ENCODE measurements at places on chromosomes 2 and 18.
A peak's percentile ranks its signal among the peaks of the same experiment; 100 is the strongest.

DNA sequence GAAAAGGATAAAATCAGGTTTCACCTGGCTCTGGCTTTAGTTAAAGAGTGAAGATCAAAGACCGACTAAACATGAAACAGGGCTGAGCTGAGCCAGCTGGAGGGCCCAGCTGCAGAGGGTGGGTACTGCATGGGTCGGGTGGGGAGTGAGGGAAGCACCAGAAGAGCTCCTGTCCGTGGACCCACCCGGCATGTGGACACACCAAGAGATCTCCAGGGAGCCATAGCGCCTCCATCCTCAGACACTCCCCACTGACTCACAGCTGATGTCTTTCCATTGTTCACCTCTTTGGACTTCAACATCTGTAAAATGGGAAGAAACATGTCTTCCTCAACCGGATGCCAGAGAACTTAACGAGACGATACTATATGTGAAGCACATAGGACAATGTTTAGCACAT lies 178.3 kb upstream of the KLHL29 start:
- no peak for DNase-seq

DNA sequence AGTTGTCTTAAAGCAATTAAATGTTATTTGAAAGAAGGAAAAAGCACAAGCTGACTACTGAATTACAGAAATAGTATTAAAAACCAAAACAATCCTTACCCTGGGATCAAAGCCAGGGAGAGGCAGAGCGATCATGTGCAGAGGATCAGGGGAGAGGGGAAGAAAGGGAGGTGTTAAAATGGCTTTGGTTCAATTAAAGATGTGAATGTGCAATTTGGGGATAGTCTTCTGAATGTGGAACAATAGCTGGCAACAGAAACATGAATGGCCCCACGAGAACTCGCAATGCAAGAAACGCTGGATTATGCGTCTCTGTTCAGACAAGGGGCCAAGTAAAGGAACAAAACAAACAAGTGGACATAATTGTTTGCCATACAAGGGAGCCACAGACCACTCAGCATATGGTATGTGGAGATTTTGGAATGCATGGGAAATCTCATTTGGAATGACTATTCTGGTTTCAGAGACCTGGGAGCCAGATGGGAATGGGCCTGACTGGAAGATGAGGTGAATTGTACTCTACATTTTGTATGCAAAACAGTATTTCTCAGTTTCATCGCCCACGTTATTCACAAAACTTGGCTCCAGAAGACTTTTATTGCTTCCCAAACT lies 155.4 kb downstream of the SLC4A3 start:
- DNase-seq = no peak

DNA sequence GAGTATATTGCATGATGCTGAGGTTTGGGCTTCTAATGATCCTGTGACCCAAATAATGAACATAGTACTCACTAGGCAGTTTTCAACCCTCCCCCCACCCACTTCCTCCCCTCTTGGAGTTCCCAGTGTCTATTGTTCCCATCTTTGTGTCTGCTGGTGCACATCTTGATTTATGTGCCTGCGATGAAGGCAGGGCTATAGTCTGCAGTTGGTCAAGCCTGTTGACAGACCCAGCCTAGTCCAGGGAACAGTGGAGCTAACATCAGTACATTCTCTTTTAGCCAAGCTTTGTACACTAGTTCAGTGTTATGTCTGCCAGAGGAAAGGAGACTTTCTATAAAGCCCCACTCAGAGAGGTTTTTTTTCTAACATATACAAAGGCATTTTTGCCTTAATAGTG lies 287.6 kb downstream of the CPS1 start:
- DNase-seq = no peak

- DNase-seq = no peak
These were observed 172.3 kb downstream of the PRKCE start for GRCh38 chr2:45823723-45824206.

DNA sequence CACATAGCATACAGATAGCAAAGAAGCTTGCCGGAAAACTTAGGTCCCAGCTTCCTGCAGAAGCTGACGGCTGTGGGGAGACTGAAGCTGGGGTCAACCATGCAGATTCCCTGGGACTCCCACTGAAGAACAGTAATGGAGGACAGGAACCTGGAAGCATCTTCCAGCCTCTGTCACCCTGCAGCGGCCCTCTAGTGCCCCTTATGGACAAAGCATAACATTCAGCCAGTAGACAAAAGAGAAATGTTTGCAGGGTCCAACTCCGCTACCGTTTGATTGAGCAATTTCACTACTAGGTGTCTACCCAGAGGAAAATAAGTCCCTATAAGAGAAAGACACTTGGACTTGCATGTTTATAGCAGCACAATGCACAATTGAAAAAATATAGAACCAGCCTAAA lies 460.6 kb downstream of the CNTNAP5 start:
- no peak for DNase-seq

DNA sequence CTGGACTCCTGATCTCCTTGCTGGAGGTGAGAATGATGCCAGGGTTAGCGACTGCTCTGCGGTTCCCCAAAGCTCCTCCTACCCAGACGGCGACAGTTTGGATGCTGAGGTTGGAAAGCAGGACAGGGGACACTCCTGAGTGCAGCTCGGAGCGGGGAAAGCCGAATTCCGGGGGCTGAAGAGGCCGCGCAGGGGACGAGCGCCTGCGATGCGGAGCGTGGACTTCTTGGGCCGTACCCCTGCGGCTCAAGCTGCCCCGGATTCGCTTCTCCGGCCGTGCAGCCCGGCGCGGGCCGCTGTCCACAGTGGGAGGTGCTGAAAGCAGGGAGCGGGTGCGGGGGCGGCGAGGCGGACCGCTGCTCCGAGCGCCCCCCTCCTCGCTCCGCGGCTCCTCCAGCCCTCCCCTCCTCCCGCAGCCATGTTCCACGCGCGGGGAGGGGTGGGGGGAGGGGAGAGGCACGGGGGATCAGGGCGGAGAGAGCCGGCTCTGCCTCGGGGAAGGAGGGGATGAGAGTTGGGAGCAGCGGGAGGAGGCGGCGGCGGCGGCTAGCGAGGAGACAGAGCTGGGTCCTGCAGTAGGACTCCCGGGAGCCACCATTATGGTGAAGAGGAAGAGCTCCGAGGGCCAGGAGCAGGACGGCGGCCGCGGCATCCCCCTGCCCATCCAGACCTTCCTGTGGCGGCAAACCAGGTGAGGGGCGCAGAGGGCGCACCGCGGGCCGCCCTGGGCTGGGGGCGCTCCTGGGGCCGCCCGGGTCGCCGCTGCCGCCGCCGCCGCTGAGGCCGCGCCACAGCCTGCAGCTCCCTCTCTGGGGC lies at the start of gene UNC80:
UNC80 (plus strand) TSS at position 359 of the 816 bp plus-strand sequence; CDS start at position 600, 241 bp downstream.
- DNase-seq = peak; percentile 45

DNA sequence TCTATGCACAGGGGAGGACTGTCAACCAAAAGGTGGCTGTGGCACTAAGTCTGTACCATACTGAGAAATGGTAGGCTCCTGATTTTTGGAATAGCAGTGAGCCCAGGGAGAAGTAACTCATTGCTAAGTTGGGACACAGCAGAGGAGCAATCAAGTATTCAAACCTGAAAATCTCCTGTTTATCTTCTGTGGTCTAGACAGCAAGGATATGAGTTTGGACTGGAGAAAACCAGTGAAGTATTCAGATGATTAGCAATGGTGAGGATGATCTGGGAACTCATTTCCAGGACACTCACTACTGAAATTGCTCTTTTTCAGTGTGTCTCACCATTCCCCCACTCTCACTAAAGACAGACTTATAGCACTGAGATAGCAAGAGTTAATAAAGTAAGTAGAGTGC lies 112.0 kb downstream of the GULP1 start:
- DNase-seq = no peak

GRCh38 chr2:241877989-241878970 lies 8.8 kb downstream of the RTP5 start:
- DNase-seq = peak; percentile 65

GRCh38 chr2:52260904-52261303 lies 1229.0 kb upstream of the NRXN1 start:
- DNase-seq = no peak

DNA sequence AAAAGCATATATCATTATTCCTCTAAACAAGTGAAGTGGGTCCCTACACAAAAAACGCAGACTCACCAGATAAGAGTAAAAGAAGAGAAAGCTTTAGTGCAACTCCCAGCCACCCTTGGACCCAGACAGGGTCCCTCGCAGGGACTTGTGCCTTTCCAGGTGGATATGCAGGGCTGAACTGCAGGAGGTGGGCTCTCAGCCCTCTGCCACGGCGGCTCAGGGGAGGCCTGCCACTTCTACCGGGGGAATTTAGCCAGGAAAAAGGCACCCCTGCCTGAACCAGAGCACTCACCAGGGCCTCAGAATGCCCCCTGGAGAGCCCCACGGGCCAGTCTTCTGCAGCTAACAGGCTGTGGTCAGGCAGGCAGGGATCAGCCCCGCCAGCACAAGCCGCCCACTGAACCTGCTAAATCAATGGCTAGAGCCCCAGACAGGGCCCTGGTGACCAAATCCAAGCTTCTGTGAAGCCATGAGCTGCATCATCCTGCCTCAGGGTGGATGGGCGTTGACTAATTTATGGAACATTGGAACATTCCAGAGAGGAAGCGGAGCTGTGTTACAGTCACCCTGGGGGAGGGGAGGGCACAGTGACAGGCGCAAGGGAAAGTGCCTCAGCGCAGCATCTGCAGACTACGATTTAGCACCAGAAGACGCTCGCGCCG lies 209.3 kb downstream of the EIPR1 start:
- no peak for DNase-seq

GRCh38 chr2:64852771-64853241 lies 136.4 kb upstream of the SLC1A4 start:
- peak; percentile 89 for DNase-seq

DNA sequence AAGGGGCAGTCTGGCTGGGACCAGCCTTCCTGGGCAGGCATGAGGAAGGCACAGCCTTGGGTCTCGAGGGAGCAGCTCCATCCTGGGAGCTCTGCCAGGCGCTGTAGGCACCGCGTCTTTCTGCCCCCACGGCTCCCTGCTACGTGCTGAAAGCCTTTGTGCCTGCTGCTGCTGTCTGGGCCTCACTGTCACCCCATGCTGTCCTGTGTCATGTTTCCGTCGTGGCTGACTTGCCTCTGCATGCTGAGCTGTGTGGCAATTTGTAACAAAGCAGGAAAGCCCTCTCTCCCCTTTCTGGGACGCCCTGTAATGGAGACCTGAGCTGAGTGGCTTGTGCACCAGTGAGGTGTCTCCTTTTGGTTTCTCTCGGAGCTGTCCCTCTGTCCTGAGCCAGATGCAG lies 152.5 kb downstream of the TSN start:
- no peak for DNase-seq

DNA sequence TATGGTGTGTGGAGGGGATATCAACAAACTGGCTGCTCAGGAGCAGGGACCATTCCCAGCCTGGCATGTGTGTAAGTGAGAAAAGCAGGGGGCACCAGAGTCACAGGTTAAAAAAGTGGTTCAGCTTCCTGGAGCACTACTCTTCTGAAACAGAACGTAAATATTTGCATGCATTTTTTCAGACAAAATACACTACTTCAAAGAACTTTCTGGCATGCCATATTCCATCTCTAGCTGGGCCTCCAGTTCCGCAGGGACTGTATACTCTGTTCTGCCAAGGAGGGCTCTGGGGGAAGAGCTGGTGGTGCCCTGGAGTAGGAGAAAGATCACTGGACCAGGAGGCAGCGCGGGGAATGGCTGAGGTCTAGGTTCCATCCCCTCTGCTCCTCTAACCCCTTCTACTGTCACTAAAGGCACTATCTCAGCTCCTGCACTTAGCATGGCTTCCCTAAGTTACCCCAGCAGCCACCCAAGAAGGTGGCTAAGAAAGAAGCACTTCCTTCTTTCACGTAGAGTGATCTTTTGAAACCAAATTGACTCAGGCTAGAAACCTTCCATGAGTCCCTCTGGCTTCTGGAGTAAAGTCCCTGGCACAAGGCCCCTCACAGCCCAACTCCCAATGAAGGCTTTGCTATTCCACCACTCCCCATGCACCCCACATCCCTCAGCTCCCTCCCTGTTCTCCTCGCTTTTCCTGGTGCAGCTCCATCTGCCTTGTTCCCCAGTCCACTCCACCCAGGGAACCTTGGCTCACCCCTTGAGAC lies 57.6 kb upstream of the CABLES1 start:
- peak; percentile 62 for DNase-seq

DNA sequence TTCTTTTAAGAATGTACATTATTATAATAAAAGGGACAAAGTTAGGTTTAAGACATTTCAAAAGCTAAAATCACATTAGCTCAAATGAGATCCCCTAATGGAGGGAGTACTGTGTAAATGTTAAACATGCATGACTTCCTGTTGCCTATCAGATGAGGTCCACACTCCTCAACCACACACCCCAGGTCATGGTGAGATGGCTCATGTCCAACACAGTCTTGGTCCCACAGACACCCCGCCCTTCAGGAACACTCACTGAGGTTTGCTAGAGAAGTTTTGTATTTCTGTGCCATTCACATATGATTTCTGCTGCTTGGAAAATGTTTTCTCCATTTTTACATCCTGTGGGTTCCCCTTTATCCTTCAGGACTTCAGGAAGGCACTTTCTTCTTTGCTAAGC lies 491.0 kb downstream of the SOX11 start:
- no peak for DNase-seq

GRCh38 chr2:35794796-35795450 lies 560.7 kb upstream of the CRIM1 start:
- no peak for DNase-seq

DNA sequence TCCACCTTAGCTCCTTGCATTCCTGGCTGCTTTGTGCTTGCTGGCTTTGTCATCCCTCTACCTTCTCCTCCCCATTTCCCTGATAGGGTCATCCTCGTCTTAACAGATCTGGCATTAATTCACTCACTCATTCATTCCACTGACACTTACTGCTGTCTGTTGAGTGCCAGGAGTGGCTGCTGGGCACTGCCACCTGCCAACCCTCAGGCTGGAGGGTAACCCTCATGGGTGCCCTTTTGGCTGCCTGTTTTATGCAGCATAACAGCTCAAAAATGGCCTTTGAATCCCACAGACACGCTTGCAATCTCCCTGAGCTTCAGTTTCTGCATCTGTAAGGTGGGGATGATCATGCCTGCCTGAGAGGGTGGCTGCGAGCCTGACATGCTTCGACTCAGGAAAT lies 25.2 kb downstream of the FHOD3 start:
- no peak for DNase-seq

- no peak for DNase-seq
These were observed 214.8 kb downstream of the TXNL1 start for GRCh38 chr18:56423626-56424025.

- no peak for DNase-seq
These were observed 290.2 kb downstream of the LPIN1 start for GRCh38 chr2:12036640-12036983.

DNA sequence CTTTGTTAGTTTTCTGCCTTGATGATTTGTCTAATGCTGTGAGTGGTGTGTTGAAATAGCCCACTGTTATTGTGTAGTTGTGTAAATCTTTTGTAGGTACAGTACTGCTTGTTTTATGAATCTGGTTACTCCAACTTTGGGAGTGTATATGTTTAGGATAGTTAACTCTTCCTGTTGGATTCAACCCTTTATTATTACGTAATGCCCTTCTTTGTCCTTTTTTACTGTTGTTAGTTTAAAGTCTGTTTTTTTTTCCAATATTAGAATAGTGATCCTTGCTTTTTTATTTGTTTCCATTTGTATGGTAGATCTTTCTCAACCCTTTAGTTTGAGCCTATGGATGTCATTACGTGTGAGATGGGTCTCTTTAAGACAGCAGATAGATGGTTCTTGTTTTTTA lies 261.5 kb upstream of the CDH2 start:
- DNase-seq = no peak

GRCh38 chr2:198211706-198212105 lies 407.3 kb downstream of the PLCL1 start:
- DNase-seq = no peak

GRCh38 chr18:6010921-6011320 lies 115.6 kb upstream of the TMEM200C start:
- no peak for DNase-seq

- DNase-seq = peak; percentile 30
These were observed 31.6 kb upstream of the NCK2 start for GRCh38 chr2:105712981-105713596.
